Naive B cell (primary cell): ENCODE measurements at places on chromosomes 4 and X.

DNA sequence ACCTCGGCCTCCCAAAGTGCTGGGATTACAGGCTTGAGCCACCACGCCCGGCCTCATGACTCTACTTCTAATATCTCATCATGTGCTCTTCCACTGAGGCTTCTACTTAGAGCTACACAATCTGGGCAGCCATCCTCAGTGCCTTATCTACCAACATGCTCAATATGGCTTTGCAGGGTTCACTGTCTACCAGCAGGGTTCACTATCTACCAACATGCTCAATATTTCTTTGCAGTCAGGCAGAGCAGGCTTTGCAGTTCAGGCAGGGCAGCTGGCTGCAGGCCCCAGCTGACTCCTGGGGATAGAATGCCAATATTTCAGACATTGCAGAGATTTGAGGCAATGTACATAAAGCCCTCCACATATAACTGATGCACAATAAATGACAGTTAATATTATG lies 47.5 kb downstream of the PKD2 start:
- no peak for DNase-seq

DNA sequence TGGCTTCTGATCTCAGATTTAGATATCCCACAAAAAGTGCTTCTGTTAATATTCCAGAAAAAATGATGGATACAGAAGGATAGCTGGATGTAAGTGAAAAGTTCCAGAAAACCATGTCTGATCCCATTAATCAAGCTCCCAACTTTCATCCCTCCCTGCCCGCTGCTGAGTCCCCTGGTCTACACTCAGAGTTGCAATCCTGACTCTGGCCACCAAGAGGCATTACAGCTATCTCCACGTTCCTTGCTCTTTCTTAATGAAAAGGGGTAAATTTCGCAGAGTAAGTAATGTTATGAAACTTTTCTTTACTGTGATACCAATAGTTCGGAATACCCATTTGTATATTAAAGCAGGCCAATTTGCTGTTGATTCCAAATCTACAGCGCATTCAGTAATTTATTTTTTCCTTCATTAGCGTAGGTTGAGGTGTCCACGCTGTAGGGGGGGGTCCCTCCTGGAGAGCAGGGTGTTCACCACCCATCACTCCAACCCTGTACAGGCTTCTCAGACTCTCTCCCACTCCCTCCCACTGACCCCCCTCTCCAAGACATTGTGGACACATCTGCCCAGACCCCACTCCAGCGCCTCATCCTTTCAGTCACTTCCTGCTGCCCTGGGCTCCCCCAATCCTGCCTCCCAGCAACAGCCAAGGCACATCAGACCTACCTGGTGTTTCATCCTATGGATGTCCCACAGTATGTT lies 55.1 kb downstream of the RAB40A start:
- DNase-seq, result no peak

DNA sequence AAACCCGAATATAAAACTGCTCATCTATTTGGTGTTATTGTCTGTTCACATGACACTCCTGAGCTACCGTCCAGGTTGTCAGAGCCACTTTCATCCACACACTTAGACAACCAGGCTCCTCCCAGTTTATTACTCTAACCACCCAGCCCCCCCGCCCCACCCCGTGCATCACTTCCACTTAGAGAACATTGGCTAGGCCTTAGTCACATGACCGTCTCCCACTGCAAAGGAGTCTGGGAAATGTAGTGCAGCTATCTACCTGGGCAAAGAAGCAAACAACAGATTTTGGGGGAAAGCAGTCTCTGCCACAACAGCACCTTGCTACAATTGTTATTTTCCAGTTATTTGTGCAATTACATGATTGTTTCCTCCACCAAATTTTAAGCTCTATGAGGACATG lies 57.6 kb upstream of the RBPJ start:
- DNase-seq, result no peak

DNA sequence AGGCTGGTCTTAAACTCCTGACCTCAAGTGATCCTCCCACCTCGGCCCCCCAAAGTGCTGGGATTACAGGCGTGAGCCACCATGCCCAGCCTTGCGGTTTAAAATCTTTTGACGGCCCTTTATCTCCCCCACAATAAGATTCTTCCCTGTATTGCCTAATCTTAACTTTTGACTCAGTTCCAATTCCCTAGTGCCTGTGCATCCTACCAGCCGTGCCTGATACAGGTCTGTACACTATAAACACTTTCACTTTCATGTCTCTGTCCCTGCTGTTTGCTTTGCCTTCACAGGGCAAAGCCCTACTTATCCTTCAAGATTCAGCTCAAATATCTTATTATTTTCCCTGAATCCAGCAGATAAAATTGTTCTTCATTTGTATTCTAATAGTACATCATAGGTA lies 74.6 kb downstream of the WDR44 start:
- no peak for DNase-seq
